Vagina (tissue), 2 donors: ENCODE measurements at places on chromosomes 11 and 22. TPM values are rescaled to one million over a fixed set of nuclear protein-coding genes. Genes with fewer than 3 reads are reported as not detected.
A peak's percentile ranks its signal among the peaks of the same experiment; 100 is the strongest.

- DNase-seq: no peak
- no peaks in the 10 kb centered on the region for H3K36me3 ChIP-seq
- peaks cover 55% of the 10 kb centered on the region for H3K4me1 ChIP-seq
- H3K27ac ChIP-seq: peak overlapping the region; percentile 92
- H3K4me3 ChIP-seq: peak overlapping the region; percentile 61
These were observed 873 bp upstream of the SCO2 start for GRCh38 chr22:50526108-50526833.

DNA sequence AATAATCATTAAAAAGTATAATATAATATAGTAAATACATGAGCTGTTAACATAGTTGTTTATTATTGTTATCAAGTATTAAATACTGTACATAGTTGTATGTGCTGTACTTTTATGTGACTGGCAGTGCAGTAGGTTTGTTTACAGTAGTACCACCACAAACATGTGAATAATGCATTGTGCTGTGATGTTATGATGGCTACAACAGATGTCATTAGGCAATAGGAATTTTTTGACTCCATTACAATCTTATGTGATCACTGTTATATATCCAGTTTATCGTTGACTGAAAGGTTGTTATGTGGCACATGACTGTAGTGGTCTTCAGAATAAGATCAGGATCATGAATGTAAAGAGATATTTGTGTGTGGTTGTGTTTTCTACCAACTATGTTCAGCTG lies 577.8 kb downstream of the JRKL start:
- no peak overlapping the region for H3K27ac ChIP-seq
- H3K27me3 ChIP-seq: no peaks in the 10 kb centered on the region
- DNase-seq: no peak
- H3K36me3 ChIP-seq: no peaks in the 10 kb centered on the region
- H3K4me3 ChIP-seq: no peak overlapping the region

GRCh38 chr11:96388891-96389719 lies 607 bp downstream of the CCDC82 start:
- peaks cover 26% of the 10 kb centered on the region for H3K4me1 ChIP-seq
- peak; percentile 82 for DNase-seq
- H3K27me3 ChIP-seq: no peaks in the 10 kb centered on the region
- peak overlapping the region; percentile 75 for H3K27ac ChIP-seq

DNA sequence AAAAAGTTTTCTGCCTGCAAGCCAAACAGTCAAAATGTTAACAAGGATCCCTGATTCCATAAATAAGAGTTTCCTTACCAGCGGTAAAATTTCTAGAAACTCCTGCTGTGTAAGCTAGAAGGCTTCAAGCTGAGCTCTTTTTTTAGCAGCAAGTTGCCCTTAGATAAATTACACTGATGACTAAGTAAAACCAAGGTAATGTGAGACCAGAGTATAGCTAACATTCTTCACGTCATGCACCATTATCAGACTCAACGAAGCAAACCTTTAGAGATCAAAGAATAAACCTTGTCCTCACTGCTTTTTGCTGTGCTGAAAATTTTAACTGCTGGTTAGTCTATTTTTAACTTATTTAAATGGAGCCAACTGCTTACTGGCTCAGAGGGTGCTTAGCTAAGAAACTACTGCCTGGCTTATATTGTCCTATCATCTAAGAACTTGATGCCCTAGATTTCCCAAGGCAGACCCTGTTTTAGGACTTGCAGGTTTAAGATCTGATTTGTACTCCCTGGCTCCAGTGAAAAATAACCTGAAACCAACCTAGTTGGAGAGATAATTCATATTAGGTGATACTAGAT lies 900.7 kb downstream of the JRKL start:
- H3K27me3 ChIP-seq: no peaks in the 10 kb centered on the region
- no peaks in the 10 kb centered on the region for H3K36me3 ChIP-seq
- H3K27ac ChIP-seq: no peak overlapping the region

DNA sequence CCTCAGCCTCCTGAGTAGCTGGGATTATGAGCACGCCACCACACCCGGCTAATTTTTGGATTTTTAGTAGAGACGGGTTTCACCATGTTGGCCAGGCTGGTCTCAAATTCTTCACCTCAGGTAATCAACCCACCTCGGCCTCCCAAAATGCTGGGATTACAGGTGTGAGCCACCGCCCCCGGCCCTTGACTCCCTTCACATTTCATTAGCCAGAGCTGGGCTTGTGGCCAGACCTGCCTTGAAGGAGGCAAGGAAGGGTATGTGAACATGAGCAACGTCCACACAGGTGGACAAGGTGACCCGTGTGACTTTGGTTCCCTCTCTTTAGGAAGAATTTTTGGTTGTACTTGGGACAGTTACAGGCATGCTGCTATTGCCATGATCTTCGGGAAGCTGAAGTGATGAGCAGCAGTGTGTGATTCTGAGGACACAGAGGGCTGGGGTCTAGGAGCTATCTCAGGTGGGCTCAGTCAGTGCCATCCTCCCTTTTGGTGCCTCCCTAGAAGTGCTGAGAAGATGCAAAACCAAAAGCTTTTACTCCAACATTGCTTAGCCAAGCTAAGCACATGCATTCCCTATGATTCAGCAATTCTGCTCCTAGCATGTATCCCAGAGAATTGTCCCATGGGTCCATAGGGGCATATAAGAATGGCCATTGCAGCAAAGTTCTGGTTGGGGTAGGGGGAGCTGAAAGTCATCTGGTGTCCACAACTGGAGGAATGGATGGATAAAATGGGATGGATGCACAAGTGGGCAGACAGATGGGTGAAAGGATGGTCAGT lies 6.1 kb downstream of the AP5B1 start:
- no peak overlapping the region for H3K27ac ChIP-seq
- H3K4me3 ChIP-seq: no peak overlapping the region
- no peak for DNase-seq
- H3K4me1 ChIP-seq: peaks cover 19% of the 10 kb centered on the region

DNA sequence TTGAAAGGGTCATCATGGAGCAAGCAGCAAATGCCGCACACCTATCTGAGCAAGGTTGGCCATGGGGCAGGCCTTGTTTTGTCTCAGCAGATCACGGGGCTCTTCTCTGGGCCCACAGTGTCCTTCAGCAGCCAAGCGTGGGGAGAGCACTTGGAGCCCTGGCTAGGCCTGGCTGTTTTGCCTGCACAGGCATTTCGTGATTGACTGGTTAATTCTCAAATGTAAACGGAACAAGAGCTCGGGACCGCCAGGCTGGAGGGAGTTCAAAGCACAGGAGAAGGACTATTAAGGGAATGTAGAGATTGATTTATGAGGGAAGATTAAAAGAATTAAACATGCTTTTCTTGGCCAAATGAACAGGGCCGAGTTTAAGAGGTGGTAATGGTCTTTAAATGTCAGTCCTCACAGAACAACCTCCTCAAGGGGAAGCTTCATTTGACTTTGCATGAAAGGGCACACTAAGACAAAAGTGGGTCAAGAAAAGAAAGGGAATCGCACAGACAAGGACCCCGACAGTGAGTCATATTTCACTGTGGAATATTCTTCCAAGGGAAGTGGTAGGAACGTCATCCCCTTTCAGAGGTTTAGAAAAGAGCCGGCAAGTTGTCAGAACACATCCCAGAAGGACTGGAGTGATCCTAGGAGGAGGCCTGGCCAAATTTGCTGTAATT lies 20.7 kb downstream of the SPON1 start:
- no peaks in the 10 kb centered on the region for H3K36me3 ChIP-seq
- no peak overlapping the region for H3K4me3 ChIP-seq
- DNase-seq: no peak
- peaks cover 24% of the 10 kb centered on the region for H3K4me1 ChIP-seq
- peak overlapping the region; percentile 56 for H3K27ac ChIP-seq

- no peak overlapping the region for H3K27ac ChIP-seq
- DNase-seq: peak; percentile 78
- H3K4me1 ChIP-seq: no peaks in the 10 kb centered on the region
- H3K27me3 ChIP-seq: no peaks in the 10 kb centered on the region
- no peaks in the 10 kb centered on the region for H3K36me3 ChIP-seq
These were observed 32.9 kb upstream of the RFPL3 start for GRCh38 chr22:32324505-32325415.

DNA sequence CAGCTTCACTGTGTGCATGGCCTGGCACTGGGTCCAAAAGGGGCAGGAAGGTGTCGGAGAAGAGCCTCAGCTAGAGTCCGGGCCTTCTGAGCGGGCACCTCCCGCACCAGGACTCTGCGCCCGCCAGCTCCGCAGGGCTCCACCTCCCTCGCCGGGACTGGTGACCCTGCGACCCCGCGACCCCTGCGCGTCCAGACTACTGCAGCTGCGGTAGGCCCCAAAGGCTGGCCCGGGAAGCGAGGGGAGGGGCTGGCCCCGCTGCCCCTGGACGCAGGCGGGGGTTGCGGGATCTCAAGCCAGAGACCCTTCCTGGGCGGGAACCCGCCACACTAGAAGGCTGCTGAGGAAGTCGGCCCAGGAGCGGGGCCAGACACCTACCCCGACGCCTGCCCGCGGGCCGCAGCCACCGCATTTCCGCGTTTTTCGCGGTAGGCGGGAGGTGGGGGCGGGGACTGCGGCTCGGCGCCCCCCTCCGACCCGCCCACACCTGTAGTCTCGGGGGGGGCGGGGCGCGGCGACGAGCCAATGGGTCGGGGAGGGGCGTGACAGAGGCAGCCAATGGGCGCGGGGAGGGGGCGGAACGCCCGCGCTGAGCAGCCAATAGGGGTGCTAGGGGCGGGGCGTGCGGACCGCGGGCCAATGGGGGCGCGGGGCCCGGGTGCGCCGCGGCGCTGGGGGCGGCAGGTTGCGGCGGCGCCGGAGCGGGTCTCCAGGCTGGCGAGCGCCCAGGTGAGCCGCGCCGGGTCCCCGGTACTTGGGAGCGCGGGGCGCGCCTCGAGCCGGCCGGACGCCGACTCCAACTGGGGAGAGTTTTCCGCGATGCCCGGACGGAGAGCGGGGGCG lies at the start of the genes LMNTD2 and RASSF7:
LMNTD2 (minus strand) TSS at position 434 of the 843 bp plus-strand sequence; CDS start at position 412, 22 bp downstream.
RASSF7 (plus strand) TSS at position 666 of the 843 bp plus-strand sequence. CDS start 799 bp downstream, outside the sequence.
- peaks cover under 1% of the 10 kb centered on the region for H3K27me3 ChIP-seq
- H3K4me3 ChIP-seq: peak within 1 kb of the TSS; percentile 90
- no peaks in the 10 kb centered on the region for H3K36me3 ChIP-seq
- peaks cover 25% of the 10 kb centered on the region for H3K4me1 ChIP-seq

- H3K4me1 ChIP-seq: no peaks in the 10 kb centered on the region
- H3K36me3 ChIP-seq: no peaks in the 10 kb centered on the region
- H3K27me3 ChIP-seq: no peaks in the 10 kb centered on the region
- no peak overlapping the region for H3K27ac ChIP-seq
These were observed 9.7 kb upstream of the BEST1 start for GRCh38 chr11:61940466-61940865.

- DNase-seq: no peak
- no peaks in the 10 kb centered on the region for H3K27me3 ChIP-seq
- no peaks in the 10 kb centered on the region for H3K36me3 ChIP-seq
- peak overlapping the region; percentile 58 for H3K27ac ChIP-seq
- peaks cover 71% of the 10 kb centered on the region for H3K4me1 ChIP-seq
These were observed 10.1 kb downstream of the STIM1 start for GRCh38 chr11:3865388-3866193.

- H3K4me1 ChIP-seq: peaks cover 29% of the 10 kb centered on the region
- no peaks in the 10 kb centered on the region for H3K36me3 ChIP-seq
- H3K27ac ChIP-seq: no peak overlapping the region
- H3K27me3 ChIP-seq: peaks cover 6% of the 10 kb centered on the region
These were observed 2.2 kb downstream of the CALCA start for GRCh38 chr11:14969901-14970323.

DNA sequence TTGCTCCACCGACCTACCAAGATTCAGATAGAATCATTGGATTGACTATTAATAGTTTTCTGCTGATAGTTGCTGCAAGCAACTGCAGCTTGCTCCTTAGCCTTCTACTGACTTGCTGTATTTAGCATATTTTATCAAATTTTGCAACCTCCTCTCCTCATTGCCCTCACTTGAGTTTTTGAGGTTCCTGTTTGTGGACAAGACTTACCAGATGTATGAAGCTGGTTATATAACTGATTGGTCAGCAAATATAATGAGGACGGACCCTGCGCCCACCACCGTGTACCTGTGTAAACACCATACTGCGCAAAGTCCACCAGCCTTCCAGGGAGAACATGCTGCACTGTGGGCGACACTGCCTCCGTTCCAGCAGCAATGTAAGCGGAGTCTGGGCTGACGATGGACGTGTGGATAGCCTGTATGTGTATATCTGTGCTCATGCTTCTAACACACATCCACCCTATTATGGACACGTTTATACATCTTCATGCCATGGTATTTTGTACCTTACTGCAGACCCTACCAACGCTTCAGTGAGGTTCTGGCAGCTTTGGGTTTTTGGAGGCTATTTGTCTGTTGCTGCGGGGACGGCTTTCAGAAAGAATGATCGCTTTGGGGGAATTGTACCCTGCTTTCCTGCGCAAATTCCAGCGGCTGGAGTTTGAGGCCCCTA lies 1.5 kb upstream of the USP18 start:
- no peaks in the 10 kb centered on the region for H3K27me3 ChIP-seq
- DNase-seq: no peak
- H3K36me3 ChIP-seq: no peaks in the 10 kb centered on the region
- peaks cover 20% of the 10 kb centered on the region for H3K4me1 ChIP-seq

GRCh38 chr11:104275992-104276391 lies 112.0 kb upstream of the PDGFD start:
- DNase-seq: no peak

DNA sequence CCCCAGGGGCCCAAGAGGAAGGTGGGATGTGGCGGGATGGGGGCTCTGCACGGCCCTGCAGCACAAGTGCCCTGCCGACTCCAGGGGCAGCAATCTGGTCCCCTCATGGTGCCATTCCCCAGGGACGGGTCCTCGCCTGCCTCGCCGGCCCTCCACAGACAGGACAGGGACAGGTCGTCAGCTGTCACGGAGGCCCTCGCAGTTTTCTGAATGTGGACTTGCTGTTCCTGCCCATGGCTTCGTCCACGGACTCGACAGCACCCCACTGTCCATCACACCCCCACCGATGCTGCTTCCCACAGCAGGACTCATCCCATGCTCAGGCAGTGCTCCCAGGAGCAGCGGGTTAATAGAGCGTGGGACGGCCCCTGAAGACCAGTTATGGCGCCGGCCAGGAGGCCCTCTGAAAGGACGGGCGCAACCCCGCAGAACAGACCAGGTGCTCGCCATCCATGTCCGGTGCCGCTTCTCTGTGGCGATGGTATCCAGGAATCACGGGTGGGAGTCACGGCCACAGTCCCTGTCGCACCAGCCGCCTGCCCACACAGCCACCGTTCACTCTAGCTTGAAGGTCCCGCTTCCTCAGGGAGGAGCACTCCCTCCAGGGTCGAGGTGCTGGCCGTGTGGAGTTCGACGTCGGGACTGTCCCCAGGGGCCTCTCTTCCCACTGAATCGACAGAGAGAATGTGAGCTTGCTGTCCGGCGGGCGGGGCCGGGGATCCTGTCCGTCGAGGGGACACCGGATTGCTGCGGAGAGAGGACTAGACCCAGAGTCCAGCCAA lies 18.5 kb upstream of the MUC2 start:
- no peaks in the 10 kb centered on the region for H3K36me3 ChIP-seq
- H3K27me3 ChIP-seq: no peaks in the 10 kb centered on the region
- no peak overlapping the region for H3K27ac ChIP-seq
- no peak for DNase-seq
- H3K4me3 ChIP-seq: no peak overlapping the region
- H3K4me1 ChIP-seq: peaks cover 18% of the 10 kb centered on the region

GRCh38 chr11:34870548-34871196 lies 45.5 kb downstream of the APIP start:
- DNase-seq: no peak
- H3K4me3 ChIP-seq: no peak overlapping the region
- no peaks in the 10 kb centered on the region for H3K36me3 ChIP-seq
- H3K27ac ChIP-seq: no peak overlapping the region

GRCh38 chr11:46480909-46481308 lies 89.3 kb upstream of the CHRM4 start:
- H3K27ac ChIP-seq: no peak overlapping the region
- H3K4me1 ChIP-seq: no peaks in the 10 kb centered on the region
- H3K36me3 ChIP-seq: no peaks in the 10 kb centered on the region
- H3K27me3 ChIP-seq: no peaks in the 10 kb centered on the region
- DNase-seq: no peak

RFPL2 gene
- not detected for total RNA-seq

OR8K1 gene
- total RNA-seq: not detected

TCN2 gene
- total RNA-seq: 20.4 TPM

CFAP300 gene
- 1.7 TPM for total RNA-seq
